ENCODE measurements at places on chromosomes 12 and 14.
A peak's percentile ranks its signal among the peaks of the same experiment; 100 is the strongest.

- no peak for DNase-seq
These were observed 222.0 kb downstream of the PPM1H start for GRCh38 chr12:62712681-62713573.

DNA sequence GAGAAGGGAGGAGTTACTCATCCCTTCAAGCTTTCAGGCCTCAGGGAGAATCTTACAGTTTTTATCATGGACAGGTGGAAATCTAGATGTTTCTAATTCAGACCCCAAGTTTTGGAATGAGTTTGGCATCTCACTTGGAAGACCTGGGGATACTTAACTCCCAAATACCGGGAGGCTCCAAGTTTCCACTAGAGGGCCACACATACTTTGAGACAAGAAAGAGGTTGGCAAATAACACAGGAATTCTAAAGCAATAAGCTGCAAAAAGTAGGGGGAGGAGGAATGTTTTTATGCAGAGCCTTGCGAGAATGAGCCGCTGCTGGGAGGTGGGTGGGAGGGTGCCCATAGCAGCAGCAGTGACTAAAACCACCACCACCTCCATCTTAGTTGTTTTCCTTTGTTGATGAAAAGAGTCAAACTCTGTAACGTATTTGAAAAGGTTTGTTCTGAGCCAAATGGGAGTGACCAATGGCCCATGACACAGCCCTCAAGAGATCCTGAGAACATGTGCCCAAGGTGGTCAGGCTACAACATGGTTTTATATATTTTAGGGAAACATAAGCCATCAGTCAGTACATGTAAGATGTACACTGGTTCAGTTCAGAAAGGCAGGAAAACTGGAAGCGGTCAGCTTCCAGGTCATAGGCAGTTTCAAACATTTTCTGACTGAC lies 34.2 kb upstream of the RNASE1 start:
- no peak for DNase-seq

- DNase-seq, result no peak
These were observed 50.6 kb downstream of the KIF21A start for GRCh38 chr12:39392154-39392925.

DNA sequence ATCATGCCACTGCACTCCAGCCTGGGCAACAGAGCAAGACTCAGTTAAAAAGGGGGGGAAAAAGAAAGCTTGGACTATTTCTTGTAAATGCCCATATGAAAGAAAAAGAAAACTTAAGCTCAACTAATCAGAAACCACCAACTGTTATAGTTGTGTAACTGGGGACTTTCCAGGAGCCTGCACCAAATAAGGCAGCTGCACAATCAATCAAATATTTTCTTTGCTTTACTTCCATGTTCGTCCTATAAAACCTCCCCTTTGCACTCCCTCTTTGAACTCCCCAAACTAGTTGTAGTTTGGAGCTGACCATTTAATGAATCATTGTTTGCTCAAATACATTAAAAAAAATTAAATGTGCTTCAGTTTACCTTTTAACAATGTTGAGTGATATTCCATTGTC lies 54.9 kb downstream of the OTOGL start:
- DNase-seq, result no peak

GRCh38 chr14:40616579-40616978 lies 990.1 kb upstream of the LRFN5 start:
- no peak for DNase-seq

DNA sequence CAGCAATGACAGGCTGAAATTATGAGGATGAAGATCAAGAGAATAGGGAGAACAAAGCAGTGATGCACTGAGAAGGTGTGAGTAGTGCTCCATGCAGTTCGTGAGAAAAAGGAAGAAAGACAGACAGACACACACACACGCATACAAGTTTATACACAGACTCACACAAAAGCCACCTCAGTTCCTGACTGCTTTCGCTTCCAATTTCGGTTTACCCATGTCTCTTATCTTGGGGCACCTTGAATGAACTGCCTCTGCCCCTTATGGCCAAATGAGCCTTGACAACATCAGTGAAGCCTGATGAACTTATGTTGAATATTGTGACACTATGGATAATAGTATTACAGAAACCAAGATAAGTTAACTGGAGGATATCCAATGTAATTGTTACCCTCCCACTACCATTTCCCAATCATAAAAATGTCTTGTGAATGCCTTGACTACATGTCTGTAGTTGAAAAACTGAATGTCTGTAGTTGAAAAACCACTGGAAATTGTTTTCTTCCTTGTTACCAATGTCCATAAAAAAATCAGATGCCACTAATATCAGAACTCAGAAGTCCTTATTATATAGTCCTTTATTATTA lies 380.4 kb upstream of the DDHD1 start:
- no peak for DNase-seq

DNA sequence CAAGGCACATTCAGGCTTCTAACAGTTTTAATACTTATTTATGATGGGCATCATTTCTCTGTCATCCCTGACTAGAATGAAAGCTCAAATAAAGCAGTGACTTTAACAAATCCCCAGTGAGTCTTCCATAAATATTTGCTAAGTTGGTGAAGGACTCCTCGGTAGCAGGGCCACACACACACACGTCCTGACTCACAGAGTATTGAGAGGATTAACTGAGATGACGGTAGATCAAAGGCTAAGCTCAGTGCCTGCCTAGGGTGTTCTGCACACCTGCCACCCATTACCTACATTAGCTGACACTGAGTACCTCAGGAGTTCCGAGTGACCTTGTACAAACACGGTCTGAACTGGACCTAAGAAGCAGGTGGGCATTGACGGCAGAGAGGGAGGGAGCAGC lies 197.3 kb upstream of the SFSWAP start:
- no peak for DNase-seq

DNA sequence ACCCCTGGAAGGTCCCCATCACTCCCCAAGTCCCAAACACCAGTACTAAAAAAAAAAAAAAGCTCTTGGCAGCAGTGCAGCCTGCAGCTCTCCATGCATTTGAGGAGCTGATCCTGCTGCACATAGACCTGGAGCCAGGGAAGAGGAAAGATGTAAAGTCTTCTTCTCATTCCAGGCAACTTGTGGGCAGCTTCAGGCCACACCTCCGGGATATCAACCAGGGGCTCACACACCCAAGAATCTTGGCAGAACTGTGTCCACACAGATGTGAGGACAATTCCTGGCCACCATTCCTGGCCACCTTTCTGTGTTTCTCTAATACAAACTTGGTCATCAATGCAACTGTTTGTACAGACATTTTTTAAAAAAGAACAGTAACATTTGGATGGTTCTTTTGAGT lies 72.7 kb downstream of the TMEM132C start:
- DNase-seq, result no peak

GRCh38 chr12:5429741-5430557 lies 2.0 kb upstream of the NTF3 start:
- DNase-seq, result no peak

GRCh38 chr12:119334430-119335170 lies at the start of gene CCDC60:
CCDC60 (plus strand) TSS chr12:119334729; CDS start chr12:119335177, 448 bp downstream.
- DNase-seq, result peak; percentile 35

GRCh38 chr12:113059071-113059595 lies 2.6 kb downstream of the DTX1 start:
- DNase-seq, result no peak

- no peak for DNase-seq
These were observed 27.9 kb downstream of the BCL2L14 start for GRCh38 chr12:12098691-12099015.

DNA sequence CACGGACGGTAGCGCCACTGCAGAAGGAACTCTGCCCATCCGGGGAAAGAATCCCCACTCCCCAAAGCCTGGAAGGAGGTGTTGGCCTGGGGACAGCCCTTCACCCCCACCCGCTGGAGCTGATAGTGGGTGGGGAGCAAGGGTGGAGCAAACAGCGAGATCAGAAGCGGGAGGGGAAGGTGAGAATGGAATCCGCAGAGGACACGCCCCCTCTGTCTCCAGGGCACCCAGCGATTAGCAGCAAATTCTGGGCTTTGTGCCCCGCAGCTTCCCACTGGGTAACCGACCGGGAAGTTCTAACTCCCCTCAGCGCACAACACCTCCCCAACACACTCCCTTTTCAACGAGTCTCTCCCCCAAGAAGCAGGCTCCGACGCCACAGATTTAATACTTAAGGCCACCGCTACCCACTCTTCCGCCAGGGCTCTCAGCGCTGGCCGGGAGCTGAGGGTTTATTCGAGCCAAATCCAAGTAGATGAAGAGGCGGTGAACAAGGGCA lies 1.4 kb downstream of the SLC25A29 start:
- no peak for DNase-seq

GRCh38 chr12:104958001-104958804 lies at the start of gene SLC41A2:
SLC41A2 (minus strand) TSS chr12:104958290; CDS start chr12:104928527, 29,763 bp downstream.
- DNase-seq, result peak; percentile 65

- DNase-seq, result no peak
These were observed 28.7 kb upstream of the P2RX4 start for GRCh38 chr12:121181181-121181580.

DNA sequence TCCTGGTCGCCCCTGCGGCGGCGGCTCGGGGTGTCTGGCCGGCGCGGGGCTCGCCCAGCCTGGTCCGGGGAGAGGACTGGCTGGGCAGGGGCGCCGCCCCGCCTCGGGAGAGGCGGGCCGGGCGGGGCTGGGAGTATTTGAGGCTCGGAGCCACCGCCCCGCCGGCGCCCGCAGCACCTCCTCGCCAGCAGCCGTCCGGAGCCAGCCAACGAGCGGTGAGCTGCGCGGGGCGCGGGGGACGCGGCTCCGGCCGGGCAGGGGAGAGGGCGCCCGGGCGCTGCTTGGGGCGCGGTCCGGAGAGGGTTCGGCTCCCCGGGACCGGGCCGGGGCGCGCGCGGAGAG lies at the start of gene LGALS3:
Gene LGALS3 (plus strand): TSS at position 167 of the 342 bp plus-strand sequence. CDS start 8,122 bp downstream, outside the sequence.
- peak; percentile 69 for DNase-seq

DNA sequence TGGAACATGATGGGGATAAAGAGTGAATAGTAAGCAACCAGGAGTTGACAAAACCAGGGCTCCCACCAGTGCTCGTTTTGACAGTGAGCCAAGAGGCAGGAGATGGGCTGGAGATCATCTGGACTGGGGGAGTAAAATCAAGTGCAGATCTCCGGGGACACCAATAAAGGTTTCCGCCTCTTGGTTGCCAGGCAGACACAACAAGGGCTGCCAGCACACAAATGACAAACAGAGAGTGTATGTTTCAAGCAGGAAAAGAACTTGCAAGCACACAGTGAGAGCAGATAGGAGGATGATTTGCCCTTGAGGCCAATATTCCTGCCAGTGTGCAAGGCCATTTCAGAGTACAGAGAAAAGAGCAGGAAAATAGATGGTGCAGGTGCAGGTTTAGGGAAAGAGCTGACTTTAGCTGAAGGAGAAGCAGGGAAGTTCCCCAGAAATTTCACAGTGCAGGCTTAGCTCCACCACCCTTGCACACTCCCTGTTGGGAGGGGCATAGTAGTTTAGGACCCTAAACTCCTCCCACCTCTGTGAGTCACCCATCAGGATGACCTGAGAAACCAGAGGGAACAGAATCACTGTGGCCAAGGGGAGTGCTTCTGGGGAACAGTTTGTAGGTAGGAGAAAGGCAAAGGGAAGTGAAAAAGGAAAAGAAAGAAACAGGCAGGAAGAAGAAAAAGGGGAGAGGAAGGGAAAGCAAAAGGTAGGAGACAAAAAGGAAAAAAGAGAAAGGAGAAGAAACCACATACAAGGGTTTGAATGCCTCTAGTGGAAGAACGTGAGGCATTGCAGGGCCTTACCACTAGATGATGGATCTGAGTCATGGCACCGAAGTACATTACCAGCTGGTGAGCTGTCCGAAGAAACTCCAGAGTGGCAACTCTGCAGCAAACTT lies 404.4 kb downstream of the SLC6A15 start:
- no peak for DNase-seq

DNA sequence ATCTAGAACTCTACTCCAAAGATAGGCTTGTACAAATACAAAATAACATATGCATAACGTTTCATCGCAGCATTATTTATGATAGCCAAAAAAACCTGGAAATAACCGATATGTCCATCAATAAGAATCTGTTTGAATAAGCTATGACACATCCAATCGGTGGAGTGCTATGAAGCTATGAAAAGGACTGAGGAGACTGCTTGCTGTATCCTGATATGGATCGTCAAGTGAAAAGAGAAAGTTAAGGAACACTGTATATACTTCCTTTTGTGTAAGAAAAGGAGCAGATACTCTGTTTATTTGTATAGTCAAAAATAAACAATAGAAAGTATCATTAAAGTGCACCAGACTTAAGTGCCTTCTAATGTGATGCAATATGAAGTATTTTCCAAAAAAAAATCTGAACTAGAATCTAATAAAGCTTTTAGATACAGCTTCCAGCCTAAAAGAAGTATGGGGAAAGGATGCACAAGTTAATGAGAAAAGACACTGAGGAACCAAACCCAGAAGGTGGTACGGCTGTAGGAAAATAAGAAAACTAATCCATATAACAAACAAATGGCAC lies 645 bp upstream of the KLHDC1 start:
- no peak for DNase-seq

GRCh38 chr12:131209082-131210070 lies 255.7 kb downstream of the ADGRD1 start:
- DNase-seq, result no peak

- DNase-seq, result no peak
These were observed 2.0 kb upstream of the MAP4K5 start for GRCh38 chr14:50534416-50534815.

- no peak for DNase-seq
These were observed 7.6 kb upstream of the ZNF410 start for GRCh38 chr14:73879027-73879426.

DNA sequence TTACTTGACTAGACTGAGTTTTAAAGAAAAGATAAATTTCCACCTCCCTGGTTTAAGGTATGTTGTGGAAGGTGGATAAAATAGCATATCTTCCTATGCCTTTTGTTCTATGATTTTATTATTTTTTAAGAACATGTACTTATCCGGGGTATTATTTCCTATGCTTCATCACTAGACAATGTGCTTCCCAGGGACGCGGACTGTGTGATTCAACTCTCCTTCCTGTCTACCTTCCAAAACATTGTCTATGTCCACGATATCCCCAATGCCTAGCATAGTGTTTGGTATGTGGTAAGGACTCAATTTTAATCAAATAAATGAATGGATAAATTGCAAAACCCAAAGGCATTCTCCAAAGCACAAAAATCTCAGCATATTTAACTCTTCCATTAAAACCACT lies 8.3 kb upstream of the CCND2 start:
- no peak for DNase-seq

DNA sequence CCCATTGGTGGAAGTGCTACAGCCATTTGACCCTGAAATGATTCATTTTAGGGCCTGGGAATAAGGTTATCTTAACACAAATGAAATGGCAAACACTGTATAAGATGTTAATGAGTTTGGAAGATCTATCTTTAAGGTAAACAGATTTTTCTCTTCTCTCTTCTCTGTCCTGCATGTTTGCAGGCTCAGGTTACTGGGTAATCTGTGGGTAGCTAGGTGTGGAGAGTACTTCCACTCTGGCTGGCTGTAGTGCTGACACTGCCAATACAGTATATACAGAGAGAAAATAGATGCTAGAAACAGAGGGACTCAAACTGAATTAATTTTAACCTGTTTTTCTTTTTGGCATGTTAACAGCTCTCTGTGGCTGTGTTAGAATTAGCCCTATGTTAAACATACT lies 84.6 kb downstream of the SLC38A6 start:
- no peak for DNase-seq
